Anterior cingulate cortex (tissue), 58 donors: ENCODE measurements at places on chromosomes 6 and 20.

- no peak for DNase-seq
Measured at GRCh38 chr6:11432713-11433450, 104.7 kb upstream of the TMEM170B start.

- DNase-seq = no peak
Measured at GRCh38 chr6:53581173-53581773, 36.4 kb upstream of the GCLC start.

- no peak for DNase-seq
Measured at GRCh38 chr20:41001497-41001896, 27.1 kb upstream of the TOP1 start.

- no peak for DNase-seq
Measured at GRCh38 chr6:25612666-25613065, 39.3 kb upstream of the SCGN start.

GRCh38 chr6:55617272-55617671 is 38.3 kb upstream of the HMGCLL1 start:
- no peak for DNase-seq

DNA sequence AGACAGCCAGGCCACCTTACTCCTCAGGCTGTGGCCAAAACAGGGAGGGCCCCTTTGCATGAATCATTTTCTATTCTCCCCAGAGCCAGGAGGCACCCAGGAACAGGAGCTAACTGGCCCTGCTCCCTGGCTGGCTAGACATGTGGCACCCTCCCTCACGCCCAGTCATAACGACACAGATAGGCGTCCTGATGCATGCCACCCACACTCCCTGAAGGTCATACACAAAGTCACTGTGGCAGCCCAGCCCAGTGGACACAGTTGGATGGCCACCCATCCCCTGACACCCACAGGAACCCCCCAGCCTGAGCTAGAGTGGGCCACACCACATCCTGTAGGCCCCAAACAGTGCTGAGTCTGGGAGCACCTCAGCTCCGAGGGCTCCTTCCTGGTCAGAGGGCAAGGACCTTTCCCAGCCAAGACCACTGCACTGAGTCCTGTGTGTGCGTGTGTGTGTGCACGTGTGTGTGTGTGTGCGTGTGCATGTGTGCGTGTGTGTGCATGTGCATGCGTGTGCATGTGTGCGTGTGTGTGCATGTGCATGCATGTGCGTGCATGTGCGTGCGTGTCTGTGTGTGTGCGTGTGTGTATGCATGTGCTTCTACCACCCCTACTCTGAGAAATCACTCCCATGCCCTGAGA is 21.6 kb downstream of the TFEB start:
- DNase-seq = no peak

- no peak for DNase-seq
Measured at GRCh38 chr6:122276637-122277036, 122.8 kb upstream of the HSF2 start.

DNA sequence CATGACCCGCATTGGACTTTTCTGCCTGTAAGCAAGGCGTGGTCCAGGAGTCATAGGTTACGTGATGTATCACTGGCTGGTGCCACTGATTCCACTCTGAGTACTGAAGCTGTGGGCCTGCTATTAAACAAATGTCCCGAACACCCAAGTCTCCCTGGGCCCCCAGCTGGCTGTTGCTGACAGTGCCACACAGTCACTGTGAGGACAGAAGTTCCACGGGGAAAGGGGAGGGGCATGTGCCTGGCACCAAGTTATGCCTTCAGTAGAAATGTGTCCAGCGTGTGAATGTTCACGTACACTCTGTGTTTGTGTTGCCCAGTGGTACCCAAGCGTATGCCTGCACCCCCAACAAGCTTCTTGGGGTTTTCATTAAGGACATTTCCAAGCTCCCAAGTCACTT is 171.4 kb upstream of the QKI start:
- peak; percentile 39 for DNase-seq

- DNase-seq = no peak
Measured at GRCh38 chr20:63967330-63968135, 2.2 kb downstream of the ZNF512B start.
